Stimulated activated CD4-positive, alpha-beta T cell treated with anti-CD3 and anti-CD28 coated beads, Interleukin-15, amount 100 ng/mL, for 24 hours (primary cell): ENCODE measurements at places on chromosomes 4 and X.

GRCh38 chrX:15530318-15530717, 29.7 kb downstream of the BMX start:
- DNase-seq: no peak

DNA sequence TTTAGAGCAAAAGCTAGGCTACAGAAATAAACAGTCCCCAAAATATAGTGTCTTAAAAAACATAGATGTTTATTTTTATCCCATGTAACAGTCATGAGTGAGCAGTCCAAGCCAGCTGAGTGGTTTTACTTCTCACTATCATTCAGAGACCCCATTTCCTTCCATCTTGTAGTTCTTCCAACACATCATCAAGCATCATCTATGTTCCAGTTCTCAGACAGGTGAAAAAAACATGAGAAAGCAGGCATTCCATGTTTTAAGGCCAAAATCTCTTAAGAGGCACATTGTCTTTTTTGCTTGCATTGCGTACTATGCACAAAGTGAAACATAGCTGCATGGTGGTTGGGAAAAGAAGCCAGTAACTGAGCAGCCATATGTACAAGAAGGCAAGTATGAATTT, 128.6 kb downstream of the ATOH1 start:
- no peak for DNase-seq

DNA sequence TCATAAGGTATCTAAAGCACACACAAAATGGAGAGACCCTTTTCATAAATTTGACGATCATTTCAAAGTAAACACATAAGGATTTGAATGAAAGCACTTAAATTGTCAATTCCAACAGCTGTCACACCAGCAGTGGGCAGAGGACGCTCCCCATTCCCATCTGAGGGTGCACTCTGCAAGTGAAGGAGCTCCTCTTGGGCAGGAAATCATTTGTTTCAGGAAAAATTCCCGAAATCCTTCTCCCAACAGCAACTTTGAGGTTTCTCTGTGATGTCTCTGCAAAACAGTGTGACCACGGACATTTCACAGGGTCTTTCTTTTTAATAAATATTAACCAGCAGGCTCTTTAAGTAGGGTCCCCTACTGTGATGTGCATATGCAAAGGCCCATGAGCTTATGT, 111.0 kb downstream of the EPHA5 start:
- no peak for DNase-seq

- DNase-seq: no peak
Observed at GRCh38 chr4:165680821-165681220, 192.2 kb upstream of the TLL1 start.

DNA sequence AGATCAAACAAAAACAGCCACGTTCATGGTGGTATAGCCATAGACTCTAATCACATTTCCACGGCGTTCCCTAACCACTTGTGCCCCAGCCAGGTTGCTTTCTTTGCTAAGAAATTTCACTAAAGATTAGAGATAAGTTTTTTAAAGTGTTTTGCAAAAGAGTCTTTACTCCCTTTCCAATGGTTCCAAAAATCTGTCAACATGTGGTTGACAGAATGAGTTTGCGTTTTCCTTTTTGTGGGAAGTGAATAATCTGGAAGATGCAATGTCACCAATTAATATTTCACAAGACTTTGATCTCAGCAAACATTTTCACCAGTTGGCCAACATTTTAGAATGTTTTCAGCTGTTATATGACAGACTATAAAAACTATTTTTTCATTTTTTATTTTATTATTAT, 35.3 kb downstream of the CXCL1 start:
- no peak for DNase-seq

GRCh38 chr4:10694828-10695209, 10.3 kb upstream of the CLNK start:
- no peak for DNase-seq

DNA sequence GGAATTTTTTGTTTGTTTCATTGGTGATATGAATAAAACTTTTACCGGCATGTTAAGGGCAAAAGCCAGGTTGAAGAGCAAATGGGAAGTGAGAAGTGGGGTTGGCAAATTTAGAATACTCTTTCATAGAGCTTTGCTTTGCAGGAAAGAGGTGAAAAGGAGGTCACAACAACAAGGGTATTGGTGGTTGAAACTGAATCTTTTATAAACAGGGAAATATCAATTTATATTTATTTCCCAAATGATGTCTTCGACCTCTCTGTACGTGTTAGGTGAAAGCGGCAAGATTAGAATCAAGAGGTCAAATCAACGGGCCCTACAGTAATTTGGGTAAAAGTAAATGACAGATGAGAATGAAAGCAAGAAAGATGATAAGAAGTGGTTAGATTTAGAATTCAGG, 3.4 kb downstream of the SMR3A start:
- DNase-seq: no peak

DNA sequence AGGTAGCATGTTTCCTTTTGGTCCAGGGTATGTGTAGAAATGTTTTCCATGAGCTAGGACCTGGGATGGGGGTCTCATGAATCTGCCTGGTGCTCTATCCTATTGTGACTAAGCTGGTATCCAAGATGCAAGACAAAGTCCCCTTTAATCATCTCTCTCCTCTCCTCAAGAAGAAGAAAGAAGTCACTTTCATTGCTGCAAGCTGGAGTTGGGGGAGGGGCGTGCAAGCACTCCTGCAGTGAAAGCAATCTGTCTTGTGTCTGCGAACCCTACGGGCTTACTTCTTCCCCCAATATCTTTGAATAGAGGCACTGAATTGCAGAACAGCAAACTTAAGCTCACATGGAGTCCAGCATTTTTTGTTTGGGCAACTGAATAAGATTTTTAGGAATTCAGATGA, 27.2 kb upstream of the GRPR start:
- no peak for DNase-seq

DNA sequence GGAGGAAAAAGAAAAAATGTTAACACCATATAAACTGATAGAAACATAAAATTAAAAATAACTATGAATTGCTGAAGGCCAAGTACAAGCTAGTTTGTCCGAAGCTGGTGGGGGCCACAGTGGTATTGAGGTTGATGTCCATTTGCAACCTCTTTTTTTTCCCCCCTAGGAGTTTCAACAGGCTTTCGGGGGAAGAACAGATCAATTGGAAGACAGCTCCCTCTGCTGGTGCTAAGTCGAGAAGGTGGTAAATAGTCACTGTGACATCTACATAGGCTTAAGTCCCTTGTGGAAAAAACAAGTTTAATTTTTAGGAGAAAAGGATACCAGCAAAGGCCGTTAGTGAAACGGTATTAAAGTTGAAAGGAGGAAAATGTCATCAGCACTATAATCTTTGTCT, 115.7 kb upstream of the ZXDA start:
- peak; percentile 22 for DNase-seq

DNA sequence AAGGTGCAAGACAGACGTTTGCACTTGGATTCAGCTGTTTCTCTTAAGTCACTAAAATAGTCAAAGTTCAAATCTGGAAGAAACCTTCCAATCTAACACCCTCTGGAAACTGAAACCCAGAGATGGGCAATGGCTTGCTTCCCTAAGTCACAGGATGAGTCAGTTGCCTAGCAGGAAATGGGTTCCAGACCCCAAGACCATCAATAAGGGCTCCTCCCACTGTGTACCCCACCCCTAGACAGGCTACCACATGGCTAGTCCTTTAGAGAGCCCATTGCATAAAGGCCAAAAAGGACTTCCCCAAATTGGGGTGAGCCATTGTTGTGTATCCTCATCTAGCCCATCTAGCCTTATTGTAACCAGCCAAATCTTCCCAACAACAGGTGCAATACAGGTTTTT, 216.2 kb downstream of the HS6ST2 start:
- DNase-seq: no peak
